Stimulated activated CD8-positive, alpha-beta memory T cell treated with anti-CD3 and anti-CD28 coated beads, Interleukin-7, amount 100 ng/mL, for 24 hours (primary cell): ENCODE measurements at places on chromosomes 5 and 9.

GRCh38 chr5:106258591-106259125, 1412.1 kb downstream of the EFNA5 start:
- no peak for DNase-seq

DNA sequence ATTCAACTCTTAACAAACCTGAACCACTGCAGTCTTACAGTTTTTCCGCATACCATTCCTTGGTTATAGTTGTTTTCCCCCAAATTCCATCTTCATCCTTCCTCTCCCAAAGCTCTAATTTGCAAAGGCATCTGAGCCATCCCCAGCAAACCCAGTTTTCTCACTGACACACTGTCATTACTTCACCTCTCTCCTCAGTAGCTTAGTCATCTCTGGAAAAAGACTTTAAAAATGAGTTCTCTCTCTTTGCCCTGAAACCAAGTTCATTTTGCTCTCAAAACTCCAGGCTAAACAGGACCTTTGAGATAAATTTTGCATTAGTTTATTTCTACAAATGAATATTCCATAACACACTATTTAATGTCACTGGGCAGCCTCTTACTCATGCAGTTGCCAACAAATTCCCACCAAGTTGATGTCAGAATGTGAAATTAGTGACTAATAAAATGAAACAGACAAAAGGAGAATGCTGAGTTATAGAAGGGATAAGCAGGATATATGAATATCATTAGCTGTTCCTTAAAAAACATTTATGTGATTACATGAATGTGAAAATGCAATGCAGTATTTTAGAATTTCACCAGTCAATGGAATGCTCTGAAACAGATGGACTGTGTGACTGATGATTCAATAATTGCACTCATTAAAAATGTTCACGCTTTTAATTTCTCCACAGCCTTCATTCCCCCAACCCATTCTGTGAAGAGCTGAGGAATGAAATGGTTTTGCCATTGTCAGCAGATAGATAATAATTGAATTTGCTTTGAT, 107.4 kb upstream of the DMAC1 start:
- no peak for DNase-seq

- DNase-seq, result no peak
These were observed 116.7 kb downstream of the ROR2 start for GRCh38 chr9:91833096-91833877.

DNA sequence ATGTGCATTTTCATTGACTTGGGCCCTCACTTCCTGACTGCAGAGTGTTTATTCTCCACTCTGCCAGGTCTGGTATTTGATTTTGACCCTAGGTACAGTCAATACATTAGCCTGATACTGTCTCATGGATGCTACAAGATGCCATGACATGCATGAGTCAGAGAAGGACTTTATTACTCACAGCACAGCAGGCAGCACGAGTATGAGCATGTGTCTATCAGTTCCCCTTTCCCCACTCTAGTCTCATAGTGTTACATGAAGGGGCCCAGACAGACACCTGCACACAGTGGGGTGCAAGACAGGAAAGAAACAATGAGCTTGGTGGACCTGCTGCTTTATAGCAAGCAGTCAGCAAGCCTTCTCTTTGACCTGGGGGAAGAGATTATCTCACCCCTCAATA, 19.6 kb downstream of the ITGA2 start:
- no peak for DNase-seq

DNA sequence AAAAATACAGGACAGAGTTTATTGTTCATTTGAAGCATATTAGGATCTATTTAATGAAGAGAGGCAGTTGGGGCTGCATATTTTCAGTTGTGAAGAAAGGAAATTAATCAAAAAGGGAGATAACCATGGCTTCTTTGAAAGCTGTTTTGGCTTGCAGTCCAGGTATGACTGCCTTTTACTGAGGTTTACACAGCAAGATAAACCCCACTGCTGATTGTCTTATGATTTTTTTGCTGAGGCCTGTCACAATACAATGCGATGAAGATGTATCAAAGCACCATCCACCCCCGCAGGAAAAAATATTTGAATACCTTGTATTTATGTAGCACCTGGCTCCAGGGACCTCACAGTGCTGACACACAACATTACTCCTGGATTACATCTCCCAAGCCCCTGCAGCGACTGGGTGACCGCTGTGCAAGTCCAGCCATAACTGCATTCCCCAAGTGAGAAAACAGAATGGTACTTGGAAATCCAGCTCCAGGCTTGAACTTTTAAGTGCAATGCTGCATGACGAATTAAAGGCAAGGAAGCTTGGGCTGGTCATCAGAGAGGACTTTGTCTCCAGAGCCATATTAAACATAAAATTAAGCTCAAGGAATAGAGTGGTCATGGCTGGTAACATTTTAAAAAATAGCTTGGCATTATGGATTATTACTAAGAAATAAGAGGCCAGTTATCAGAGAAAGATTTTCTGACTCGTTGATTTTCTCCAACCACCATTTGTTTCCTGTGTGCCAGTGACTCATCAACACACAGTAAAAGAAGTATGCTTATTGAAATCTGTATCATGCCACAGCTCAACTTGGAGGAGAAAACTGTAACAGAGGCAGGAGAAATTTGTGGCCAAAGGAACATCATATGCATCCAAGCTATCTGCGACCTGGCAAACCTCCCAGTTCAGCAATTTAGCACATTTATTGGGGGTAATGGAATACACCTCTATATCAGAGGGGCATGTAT, 374.2 kb downstream of the MAN2A1 start:
- DNase-seq, result no peak

- DNase-seq, result no peak
These were observed 86.1 kb upstream of the LRRTM2 start for GRCh38 chr5:138961221-138961620.

DNA sequence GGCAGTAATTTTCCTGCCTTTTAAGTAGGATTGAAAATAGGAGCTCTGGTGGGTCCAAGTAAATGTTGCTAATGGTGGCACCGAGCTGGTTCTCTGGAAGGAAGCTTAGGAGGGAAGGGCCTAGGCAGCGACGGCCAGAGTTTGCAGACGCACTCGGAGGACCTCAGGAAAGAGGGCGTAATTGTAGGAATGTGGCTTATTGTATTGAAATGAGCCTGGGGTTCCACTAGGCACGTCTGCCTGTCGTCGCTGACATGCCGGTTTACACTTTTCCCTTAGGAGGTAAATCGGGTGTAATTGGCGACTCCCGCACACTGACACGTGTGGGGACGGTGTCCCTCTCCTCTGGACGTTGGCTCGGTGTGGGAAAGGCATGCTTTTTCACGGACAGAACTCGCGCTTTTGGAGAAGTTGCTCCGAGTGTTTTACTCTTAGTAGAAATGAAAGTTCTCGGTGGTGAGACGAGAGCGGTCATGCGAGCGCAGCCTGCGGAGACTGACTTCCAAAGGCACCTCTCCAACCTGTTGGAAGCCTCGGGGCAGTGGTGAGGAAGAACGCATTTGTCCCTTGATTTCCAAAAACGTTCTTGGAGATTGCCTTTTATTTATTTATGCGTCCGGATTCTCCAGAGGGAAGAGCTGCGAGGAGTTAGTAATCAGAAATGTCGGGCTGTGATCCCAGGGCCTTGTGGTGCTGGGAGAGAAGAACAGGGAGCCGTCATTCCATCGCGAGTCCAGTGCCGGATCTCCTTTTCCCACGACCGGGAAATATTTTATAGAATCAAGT, 1.3 kb downstream of the NR4A3 start:
- no peak for DNase-seq

- no peak for DNase-seq
These were observed 10.7 kb upstream of the UBAC1 start for GRCh38 chr9:135971892-135972291.

DNA sequence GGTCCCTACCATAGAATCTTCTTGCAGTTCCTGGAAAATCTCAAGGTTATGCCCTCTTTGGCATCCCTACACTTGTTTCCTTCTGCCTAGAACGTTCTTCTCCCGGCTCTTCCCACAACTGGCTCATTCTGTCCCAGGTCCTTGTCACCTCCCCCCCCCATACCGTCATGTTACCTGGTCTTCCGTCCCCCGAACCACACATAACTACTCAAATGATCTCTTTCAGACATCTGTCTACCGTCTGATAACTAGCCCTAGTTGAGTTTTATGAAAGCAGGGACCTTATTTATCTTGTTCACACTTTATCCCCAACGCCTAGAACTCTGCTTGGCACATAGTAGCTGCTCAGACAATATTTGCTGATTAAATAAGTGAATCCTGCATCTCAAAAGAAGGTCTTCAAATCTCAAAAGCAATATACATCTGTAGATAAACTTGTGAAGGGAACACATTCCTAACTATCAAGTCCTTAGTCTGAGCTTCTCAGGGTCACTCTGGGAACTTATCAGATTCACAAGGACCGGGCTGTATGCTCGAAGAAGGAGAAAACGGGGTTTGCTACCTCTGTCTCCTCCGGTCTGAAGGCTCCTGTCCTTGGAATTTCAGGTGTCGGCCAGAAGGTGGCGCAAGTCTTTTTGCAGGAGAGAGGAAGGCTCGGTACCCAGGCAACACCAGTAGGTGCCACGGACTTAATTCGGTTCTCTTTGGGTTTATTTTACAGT, 30.0 kb downstream of the LCP2 start:
- DNase-seq, result peak; percentile 53

DNA sequence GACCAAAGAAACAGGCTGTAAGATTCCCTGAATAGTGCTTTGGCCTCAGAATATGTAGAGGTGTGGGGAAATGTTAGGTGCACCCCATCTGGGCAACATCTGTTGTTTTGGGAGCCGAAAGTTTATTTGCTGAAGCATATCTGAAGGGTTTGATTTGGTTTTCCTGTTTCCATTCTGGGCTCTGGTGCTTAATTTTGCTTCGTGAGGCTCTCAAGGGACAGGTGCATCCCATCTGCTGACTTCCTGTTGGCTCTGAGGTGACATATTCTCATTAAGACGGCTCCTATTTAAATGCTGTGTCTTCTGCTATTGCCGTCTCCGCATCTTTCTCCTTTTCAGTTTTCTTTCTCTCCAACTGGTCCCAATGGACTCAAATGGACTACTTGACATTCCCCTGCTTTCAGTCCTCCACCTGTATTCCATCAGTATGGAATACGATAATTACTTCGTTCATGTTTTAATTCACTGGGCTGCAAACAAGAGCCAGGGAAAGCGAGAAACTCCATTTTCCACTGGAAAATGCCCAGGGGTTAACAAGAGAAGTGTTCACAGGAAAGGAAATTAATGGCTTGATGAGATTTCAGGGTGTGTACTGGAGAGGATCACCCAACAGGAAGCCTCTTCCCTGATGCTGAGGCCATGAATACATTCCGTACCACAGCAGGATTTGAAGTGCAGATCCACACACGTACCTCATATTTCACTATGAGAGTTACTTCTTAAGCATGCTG, 104.0 kb downstream of the MTX3 start:
- DNase-seq, result no peak

GRCh38 chr9:74736646-74737045, 151.1 kb downstream of the TRPM6 start:
- no peak for DNase-seq

GRCh38 chr9:110874963-110875674, 163.2 kb downstream of the LPAR1 start:
- no peak for DNase-seq

GRCh38 chr5:104977529-104977928, 1414.9 kb upstream of the NUDT12 start:
- no peak for DNase-seq

DNA sequence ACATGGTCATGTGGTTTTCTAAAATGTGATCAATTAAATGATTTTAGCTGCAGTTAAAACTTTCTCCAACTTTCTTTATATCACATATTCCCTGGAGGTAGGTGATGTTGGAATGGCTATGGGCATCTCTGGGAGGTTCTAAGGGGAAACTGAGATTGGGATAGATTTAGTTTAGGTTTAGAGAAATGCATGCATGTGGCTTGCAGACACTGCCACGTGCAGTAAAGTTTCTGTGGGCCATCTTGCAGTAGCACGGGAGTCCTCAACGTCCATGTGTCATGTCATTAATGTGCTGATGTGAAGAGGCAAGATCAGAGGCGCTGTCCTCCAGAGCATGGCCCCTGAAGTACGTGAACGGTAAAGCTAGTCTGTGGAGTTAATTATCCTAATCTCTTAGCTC, 532.7 kb downstream of the SEMA5A start:
- DNase-seq, result no peak

- no peak for DNase-seq
These were observed 29.9 kb downstream of the SLC6A18 start for GRCh38 chr5:1255081-1255561.

DNA sequence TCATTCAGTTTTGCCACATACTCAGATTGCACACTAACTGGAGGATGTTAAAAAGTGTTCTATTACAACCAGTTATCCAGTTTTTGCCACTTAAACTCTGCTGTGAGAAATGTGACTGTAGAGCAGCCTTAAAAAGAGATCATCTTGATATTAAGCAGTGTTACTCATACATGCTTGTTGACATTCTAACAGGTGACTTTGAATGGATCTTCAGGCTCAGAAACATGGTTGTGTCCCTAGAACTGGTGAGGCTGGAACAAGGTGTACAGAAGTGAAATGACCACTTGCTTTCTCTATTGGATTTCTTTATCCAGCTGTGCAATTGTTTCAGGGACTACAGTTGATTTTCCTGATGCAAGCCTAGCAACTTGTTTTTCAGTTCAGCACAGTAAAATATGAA, 166.1 kb upstream of the CCDC152 start:
- no peak for DNase-seq

- no peak for DNase-seq
These were observed 103.8 kb upstream of the SLC1A3 start for GRCh38 chr5:36502608-36503007.

DNA sequence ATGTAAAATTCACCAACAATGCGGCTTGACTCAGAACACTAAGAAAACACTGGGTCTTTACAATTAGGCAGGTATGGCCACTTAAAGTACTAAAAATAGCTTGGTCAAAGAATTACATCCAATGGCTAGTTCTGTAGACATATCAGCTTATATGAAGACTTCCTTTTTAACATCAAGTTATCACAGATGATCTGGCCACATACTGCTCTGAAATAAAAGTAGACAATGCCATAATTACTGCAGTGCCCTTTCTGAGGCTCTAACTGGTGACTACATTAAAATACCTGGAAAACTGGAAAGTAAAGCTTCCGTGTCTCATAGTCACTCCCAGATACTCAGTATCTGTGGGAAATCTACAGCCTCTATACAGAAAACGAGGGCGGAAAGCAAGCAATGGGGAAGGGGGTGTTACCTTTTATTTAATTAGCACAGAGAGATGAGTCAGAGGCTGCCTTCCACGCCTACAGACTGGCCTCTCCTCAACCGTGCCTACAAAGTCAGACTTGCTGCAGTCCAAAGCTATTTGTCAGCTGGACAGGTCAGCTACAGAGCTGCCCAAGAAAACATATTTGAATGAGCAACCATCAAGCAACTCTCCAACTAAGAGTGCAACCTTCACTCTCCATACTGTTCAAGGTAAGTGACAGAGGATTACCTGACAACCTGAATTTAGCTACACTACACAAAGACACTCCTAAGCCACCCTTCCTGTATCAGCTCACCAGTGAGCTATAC, 8.7 kb downstream of the SERINC5 start:
- DNase-seq, result no peak

DNA sequence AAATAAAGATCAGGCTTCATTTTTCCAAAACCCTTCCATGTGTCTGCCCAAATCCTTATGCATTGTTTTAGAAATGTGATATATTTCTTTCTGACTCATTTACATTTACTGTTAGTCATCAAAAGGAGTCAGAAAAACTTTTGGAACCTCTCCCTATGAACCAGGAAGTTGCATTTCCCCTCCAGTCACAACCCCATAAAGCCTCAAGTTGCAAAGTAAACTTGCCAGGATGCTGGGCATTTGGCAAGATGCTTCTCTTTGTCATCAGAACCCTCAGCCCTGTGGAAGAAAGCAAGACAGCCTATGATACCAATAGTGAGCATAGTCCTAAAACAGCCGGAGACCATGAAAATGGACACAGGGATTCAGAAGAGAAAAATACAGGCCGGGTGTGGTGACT, 84.2 kb downstream of the MUSK start:
- no peak for DNase-seq

- no peak for DNase-seq
These were observed 408.9 kb upstream of the DMAC1 start for GRCh38 chr9:8208465-8208864.
